ENCODE measurements at places on chromosomes 3 and 15.

DNA sequence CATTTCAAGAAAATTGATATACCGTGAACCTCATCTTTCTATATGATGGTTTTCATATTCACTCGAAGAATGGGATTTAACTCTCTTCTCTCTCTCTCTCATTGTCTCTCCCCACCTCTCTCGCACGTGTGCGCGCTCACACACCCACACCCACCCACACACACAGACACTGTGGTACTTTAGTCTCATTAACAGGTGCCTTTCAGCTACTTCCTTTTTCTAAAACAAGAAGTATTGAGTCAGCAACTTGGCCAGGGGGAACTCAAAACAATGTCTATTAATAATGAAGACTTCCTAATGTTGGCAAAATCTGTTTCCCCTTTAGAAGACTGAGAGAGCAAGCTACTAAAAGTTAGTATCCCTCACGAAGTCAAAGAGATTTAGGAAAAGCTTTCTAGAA, 150.7 kb downstream of the TMCO5A start:
- peaks cover 12% of the 10 kb centered on the region for H3K4me1 ChIP-seq
- H3K4me3 ChIP-seq, result peak overlapping the region; percentile 4
- H3K36me3 ChIP-seq, result no peaks in the 10 kb centered on the region
- H3K27ac ChIP-seq, result no peak overlapping the region
- H3K27me3 ChIP-seq, result peaks cover 2% of the 10 kb centered on the region
- DNase-seq, result no peak

- peak; percentile 30 for DNase-seq
- peaks cover 5% of the 10 kb centered on the region for H3K36me3 ChIP-seq
- peaks cover 53% of the 10 kb centered on the region for H3K27me3 ChIP-seq
- peaks cover 28% of the 10 kb centered on the region for H3K4me1 ChIP-seq
- H3K27ac ChIP-seq, result peak overlapping the region; percentile 8
Observed at GRCh38 chr3:71905426-71905825, 120.5 kb upstream of the PROK2 start.

DNA sequence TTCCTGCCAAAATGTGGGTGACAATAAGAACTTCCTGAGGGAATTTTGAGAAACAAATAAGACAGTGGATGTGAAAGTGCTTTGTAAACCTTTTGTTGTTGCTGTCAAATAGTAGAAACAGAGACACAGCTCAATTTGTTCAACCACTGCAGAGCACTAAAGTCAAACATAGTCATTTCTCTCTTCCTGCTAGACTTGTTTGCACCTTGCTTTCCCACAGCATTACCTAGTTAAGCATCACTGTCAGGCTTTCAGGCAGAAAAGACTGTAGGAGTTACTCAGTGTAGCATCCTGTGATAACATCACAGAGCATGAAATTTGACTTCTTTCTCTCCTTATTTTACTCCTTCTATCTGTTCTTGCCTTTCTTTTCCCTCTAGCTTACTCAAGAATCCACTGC, 27.1 kb downstream of the SLC12A1 start:
- no peak for DNase-seq
- H3K36me3 ChIP-seq, result no peaks in the 10 kb centered on the region
- H3K27ac ChIP-seq, result no peak overlapping the region
- peaks cover 2% of the 10 kb centered on the region for H3K27me3 ChIP-seq

- H3K27me3 ChIP-seq, result peaks cover 21% of the 10 kb centered on the region
- peaks cover 2% of the 10 kb centered on the region for H3K36me3 ChIP-seq
- H3K4me3 ChIP-seq, result peak overlapping the region; percentile 61
- no peak for DNase-seq
- H3K4me1 ChIP-seq, result peaks cover 7% of the 10 kb centered on the region
Observed at GRCh38 chr3:147413686-147414389, 4.7 kb downstream of the ZIC1 start.

- H3K4me3 ChIP-seq, result peak overlapping the region; percentile 73
- peaks cover 2% of the 10 kb centered on the region for H3K36me3 ChIP-seq
- no peaks in the 10 kb centered on the region for H3K27me3 ChIP-seq
- H3K4me1 ChIP-seq, result peaks cover 7% of the 10 kb centered on the region
- no peak overlapping the region for H3K27ac ChIP-seq
Observed at GRCh38 chr15:75648156-75649000, 666 bp downstream of the SNX33 start.

DNA sequence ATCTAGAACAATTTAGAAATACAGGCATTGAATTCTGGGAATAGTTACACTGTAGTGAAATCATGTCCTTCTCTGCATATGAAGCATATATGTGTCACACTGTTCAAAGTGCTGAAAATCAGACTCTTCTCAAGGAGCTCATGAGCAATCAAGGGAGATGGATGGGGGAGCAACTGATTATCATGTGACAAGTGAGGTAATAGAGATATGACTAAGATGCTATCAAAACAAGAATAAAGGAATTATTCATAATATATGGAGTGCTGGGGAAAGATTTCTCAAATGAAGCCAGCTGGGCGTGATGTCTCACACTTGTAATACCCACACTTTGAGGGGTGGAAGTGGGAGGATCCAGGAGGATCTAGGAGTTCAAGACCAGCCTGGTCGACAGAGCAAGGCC, 74.9 kb upstream of the CHRNB4 start:
- H3K4me3 ChIP-seq, result no peak overlapping the region
- H3K27ac ChIP-seq, result no peak overlapping the region
- no peak for DNase-seq
- no peaks in the 10 kb centered on the region for H3K4me1 ChIP-seq
- H3K36me3 ChIP-seq, result peaks cover 2% of the 10 kb centered on the region

DNA sequence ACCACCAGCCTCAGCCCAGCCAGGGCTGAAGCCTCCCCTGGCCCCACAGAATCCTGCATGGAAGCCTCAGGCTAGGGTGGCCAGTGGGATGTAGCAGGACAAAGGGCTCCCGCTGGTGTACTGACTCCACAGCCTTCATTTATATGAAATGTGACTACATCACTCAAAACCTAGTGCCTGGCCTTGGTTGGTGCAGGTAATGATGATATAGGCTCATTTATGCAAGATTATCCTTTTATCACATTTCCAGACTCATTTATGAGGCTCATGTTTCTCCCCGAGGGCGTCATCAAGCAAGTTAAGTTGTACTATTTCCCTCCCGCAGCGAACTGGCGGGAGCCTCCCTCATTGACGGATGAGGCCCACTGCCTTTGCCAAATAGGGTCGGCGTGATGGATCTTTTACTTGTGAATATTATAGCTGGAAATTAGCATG, 179.1 kb upstream of the SMAD3 start:
- peaks cover 3% of the 10 kb centered on the region for H3K27me3 ChIP-seq
- no peak overlapping the region for H3K4me3 ChIP-seq
- no peak for DNase-seq
- no peaks in the 10 kb centered on the region for H3K36me3 ChIP-seq

DNA sequence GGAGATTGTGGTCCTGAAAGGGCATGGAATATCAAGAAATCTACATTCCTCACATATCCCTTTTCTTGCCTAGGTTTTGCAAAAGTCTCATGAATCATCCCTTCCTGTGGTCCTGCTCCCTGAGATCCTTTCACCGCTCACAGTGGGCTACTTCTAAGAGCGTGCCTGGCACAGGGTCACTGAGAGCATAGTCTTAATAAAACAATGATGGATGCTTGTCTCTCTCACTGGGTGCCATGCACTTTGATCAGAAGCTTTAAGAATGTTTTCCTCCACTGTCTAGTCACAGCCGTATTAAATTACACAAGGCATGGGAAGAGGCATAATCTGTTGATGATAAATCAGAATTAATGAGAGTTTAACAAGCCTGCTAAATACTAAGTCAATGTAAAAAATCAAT, 269.7 kb upstream of the ATP10A start:
- H3K4me1 ChIP-seq, result no peaks in the 10 kb centered on the region
- H3K27me3 ChIP-seq, result peaks cover 1% of the 10 kb centered on the region
- no peak overlapping the region for H3K4me3 ChIP-seq

DNA sequence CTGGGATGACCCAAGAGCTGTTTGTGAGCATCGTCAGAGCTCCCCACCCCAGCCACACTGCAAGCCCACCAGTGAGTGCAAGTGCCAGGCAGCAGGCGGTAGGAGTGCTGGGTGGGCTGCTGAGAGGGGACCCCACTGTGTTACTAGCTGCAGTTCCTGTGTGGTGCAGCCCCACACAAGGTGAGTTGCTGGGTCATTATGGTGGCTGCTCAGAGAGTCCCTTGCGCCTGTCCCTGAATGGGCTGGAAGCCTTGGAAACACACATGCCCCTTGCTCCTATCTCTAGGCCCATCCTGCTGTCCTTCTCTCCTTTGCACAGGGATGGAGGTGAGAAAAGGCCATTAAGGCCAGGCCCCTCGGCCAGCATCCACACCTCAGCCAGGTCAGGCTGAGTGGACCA, 83.7 kb downstream of the SEC22A start:
- no peaks in the 10 kb centered on the region for H3K36me3 ChIP-seq
- no peak for DNase-seq

- DNase-seq, result no peak
- no peaks in the 10 kb centered on the region for H3K4me1 ChIP-seq
- H3K36me3 ChIP-seq, result no peaks in the 10 kb centered on the region
- H3K4me3 ChIP-seq, result no peak overlapping the region
- H3K27ac ChIP-seq, result no peak overlapping the region
Observed at GRCh38 chr3:132006605-132007204, 28.1 kb downstream of the CPNE4 start.

GRCh38 chr3:78277220-78277619, 1237.3 kb downstream of the ROBO2 start:
- H3K36me3 ChIP-seq, result no peaks in the 10 kb centered on the region
- no peak overlapping the region for H3K27ac ChIP-seq
- H3K4me3 ChIP-seq, result no peak overlapping the region
- no peaks in the 10 kb centered on the region for H3K27me3 ChIP-seq
- H3K4me1 ChIP-seq, result no peaks in the 10 kb centered on the region

DNA sequence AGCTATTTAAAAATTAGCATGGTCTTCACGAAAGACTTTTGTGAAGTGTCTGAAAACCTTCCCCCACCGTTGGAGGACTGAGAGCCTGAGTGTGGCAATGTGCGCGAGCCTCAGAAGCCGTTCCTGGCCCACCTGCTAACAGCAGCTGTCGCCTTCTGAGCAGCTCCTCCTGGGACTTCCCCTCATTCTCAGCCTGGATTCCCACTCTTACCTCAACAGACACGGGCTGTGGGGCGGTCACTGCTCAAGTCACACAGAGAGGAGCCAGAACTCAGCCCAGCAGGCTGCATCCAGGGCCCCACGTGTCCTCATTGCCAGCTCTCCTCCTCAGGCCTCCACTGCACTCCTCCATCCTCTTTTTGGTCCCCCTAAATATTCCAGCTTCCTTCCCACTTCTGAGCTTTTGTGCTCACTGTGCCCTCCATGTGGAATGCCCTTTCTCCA, 7.8 kb downstream of the DNASE1L3 start:
- peak overlapping the region; percentile 90 for H3K27ac ChIP-seq
- peak; percentile 15 for DNase-seq
- no peaks in the 10 kb centered on the region for H3K27me3 ChIP-seq
- H3K4me3 ChIP-seq, result no peak overlapping the region
- H3K36me3 ChIP-seq, result no peaks in the 10 kb centered on the region
- H3K4me1 ChIP-seq, result peaks cover 24% of the 10 kb centered on the region

DNA sequence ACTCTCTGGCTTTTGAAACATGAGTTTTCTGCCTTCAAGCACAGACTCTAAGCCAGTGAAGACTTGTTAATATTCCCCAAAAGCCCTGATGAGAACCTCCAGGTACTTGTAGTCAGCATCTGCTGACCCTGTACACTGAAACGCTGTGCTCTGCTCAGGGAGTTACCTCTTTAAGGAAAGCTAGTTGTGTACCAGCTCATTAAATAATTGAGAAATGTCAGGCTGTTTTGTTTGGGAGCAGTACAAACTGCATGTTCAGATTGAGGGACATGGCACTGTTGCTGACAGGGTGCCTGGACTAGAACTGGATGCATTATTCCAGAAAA, 21.7 kb downstream of the UPK1B start:
- H3K4me3 ChIP-seq, result no peak overlapping the region
- no peak for DNase-seq
- H3K27ac ChIP-seq, result no peak overlapping the region
- no peaks in the 10 kb centered on the region for H3K36me3 ChIP-seq
- no peaks in the 10 kb centered on the region for H3K4me1 ChIP-seq
- peaks cover 3% of the 10 kb centered on the region for H3K27me3 ChIP-seq

- peaks cover 24% of the 10 kb centered on the region for H3K4me1 ChIP-seq
- H3K4me3 ChIP-seq, result no peak overlapping the region
- no peaks in the 10 kb centered on the region for H3K27me3 ChIP-seq
- DNase-seq, result no peak
- H3K27ac ChIP-seq, result no peak overlapping the region
Observed at GRCh38 chr3:40719660-40720287, 195.0 kb downstream of the ZNF621 start.

GRCh38 chr3:89955156-89955555, 847.7 kb downstream of the EPHA3 start:
- H3K27ac ChIP-seq, result no peak overlapping the region
- no peaks in the 10 kb centered on the region for H3K27me3 ChIP-seq
- H3K36me3 ChIP-seq, result no peaks in the 10 kb centered on the region
- no peak overlapping the region for H3K4me3 ChIP-seq

GRCh38 chr3:193732391-193732790, 139.4 kb downstream of the OPA1 start:
- no peaks in the 10 kb centered on the region for H3K36me3 ChIP-seq
- no peak for DNase-seq
- H3K27me3 ChIP-seq, result no peaks in the 10 kb centered on the region
- H3K27ac ChIP-seq, result no peak overlapping the region
- H3K4me3 ChIP-seq, result no peak overlapping the region

- H3K27me3 ChIP-seq, result no peaks in the 10 kb centered on the region
- no peak for DNase-seq
- no peaks in the 10 kb centered on the region for H3K4me1 ChIP-seq
- H3K36me3 ChIP-seq, result peaks cover 36% of the 10 kb centered on the region
- no peak overlapping the region for H3K4me3 ChIP-seq
Observed at GRCh38 chr15:56677271-56677670, 56.0 kb downstream of the ZNF280D start.

- no peak overlapping the region for H3K4me3 ChIP-seq
- DNase-seq, result no peak
- H3K27ac ChIP-seq, result no peak overlapping the region
Observed at GRCh38 chr3:69558912-69559311, 173.0 kb upstream of the FRMD4B start.

DNA sequence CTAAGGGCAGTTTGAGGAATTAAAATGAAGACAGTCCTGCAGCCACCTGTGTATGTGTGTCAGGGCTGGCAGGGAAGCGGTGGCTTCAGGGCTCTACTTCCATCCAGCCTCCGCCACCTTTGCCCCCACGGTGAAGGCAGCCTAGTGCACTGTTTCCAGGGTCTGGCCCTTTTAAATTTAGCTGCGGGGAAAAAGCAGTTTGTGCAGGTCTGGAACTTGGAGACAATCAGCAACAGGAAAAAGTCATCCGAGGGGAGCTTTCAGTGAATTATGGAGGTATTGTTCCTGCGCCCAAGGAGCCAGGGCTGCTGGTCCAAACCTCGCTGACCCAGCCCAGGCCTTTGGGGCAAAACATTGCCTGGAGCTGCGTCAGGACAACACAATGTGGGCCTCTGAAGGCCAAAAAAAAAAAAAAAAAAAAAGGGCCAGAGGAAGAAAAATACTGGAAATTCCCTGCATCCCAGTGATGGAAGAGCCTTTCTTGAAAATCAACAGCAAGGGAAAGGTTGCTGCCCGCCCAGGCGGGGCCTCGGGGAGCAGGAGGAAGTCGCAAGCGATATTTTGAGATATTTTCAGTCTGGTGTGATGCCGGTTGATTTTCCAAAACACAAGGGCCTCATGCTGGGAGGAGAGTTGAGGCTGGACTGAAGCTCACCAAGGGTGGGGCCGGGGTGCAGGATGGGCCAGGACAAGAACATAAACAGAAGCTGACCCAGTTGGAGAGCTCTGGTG, 25.5 kb upstream of the FGD5 start:
- H3K27me3 ChIP-seq, result peaks cover 14% of the 10 kb centered on the region
- DNase-seq, result no peak
- H3K4me1 ChIP-seq, result no peaks in the 10 kb centered on the region
- H3K36me3 ChIP-seq, result no peaks in the 10 kb centered on the region
- H3K4me3 ChIP-seq, result no peak overlapping the region
- H3K27ac ChIP-seq, result no peak overlapping the region
